Aorta (tissue), 5 donors: ENCODE measurements at places on chromosomes 13 and 19. TPM values are rescaled to one million over a fixed set of nuclear protein-coding genes. Genes with fewer than 3 reads are reported as not detected.

The ANGPTL8 gene
- total RNA-seq: not detected

The VSTM2B gene
- not detected for total RNA-seq

The NKG7 gene
- total RNA-seq: 3.3 TPM

The THSD1 gene
- total RNA-seq: 16.0 TPM

The TUBA3C gene
- not detected for total RNA-seq

The RGS9BP gene
- total RNA-seq: not detected

The ZNF471 gene
- total RNA-seq: 12.1 TPM
